ENCODE measurements at places on chromosomes 5 and 9.

DNA sequence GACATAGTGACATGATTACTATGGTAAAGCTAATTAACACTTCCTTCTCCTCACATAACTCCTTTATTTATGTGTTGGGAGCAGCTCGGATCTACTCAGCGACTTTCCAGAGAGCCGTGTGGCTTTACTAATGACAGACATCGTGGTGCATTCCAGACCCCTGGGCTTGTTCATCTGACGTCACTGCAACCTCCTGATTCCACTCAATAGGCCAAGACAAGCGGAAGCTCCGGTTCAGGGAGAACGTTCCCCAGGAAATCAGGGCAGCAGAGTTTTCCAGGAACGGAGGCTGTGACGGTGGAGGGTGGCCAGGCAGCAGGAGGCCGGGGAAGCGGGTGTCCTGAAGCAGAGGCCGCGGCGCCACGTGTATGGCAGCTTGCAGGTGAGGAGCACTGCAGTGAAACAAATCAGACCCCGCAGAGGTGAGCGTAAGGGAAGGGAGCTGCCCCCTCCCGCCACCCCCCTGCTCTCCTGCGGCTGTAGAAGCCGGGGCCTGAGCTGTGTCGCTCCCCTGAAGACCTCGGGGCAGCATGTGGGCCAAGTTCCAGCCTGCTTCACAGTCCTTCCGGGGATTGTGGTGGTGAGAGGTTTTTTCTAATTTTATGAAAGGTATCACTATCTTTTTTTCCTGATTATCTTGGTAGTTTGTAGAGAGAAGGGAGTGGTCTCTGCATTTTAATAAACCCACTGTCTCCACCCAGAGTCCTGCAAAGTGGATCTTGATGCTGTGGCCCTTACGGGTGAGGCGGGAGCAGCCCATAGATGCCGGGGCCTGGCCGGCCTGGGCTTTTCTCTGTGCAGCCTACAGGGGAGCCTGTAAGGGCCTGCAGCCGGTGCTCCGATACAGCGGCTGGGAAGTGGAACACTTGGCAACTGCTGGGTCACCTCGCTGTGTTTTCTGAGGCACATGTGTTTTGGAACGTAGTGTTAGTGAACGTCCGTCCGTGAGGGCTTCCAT lies 220.4 kb upstream of the IRX4 start:
- H3K27me3 ChIP-seq: peaks cover 7% of the 10 kb centered on the region
- no peak for DNase-seq
- H3K4me3 ChIP-seq: no peak overlapping the region
- H3K36me3 ChIP-seq: peaks cover 6% of the 10 kb centered on the region
- H3K27ac ChIP-seq: no peak overlapping the region

DNA sequence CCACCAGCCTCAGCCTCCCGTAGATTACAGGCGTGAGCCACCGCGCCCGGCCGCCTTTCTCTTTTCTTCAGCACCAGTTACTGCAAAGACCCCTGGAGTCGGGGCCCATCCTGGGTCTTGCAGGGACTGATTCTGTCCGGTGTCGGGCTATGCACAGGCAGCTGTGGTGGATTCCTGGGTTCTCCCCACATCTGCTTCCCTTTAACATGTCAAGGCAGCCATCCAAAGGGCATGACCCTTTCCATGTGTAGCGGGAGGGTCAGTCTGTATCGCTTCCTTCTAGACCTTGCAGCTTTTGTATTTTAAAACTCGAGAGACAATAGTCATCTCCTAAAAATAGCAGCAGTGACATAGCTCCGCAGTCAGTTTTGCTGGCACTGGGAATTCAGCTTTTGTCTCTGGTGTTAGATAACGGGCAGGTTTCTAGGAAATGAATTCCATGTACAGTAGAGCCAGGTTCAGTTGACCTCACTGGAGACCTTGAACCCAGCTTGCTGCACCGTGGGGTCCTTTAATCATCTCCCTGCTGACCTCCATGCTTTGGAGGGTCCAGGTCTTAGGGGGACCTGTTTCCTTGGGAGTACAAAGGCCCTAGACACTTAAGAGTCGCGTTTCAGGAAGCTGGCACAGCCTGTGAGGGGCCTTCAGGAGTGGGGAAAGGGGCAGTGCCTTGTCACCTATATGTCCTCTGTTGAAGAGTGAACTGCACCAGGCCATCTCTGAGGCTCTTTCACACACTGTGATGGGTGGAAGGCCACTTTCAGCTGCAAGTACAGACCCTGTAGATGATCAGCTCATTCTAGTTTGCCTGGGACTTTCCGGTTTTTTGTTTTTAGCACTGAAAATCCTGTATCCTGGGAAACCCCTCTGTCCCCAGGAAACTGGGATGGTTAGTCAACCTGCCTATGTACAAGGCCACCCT lies 13.8 kb downstream of the ANKRD33B start:
- H3K27me3 ChIP-seq: no peaks in the 10 kb centered on the region
- no peaks in the 10 kb centered on the region for H3K36me3 ChIP-seq
- H3K4me3 ChIP-seq: no peak overlapping the region
- peaks cover 12% of the 10 kb centered on the region for H3K4me1 ChIP-seq

DNA sequence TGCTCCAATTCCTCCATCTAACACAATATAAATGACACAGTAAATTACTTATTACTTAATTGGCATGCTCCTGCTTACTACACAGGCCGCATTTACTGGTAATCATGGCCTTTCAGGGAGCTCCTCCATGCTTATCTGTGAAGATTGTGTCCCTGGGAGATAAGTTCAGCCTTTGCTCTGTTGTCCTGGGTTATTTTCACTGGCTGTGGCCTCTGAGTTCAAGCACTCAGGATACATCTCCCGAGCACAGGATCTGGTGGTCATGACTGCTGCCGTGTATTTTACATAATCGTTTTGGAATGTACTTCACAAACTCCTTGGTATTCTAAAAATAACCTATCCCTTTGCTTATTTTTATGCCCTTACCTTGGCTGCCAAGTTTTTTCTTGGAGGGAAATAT lies 215.7 kb downstream of the ICE1 start:
- no peaks in the 10 kb centered on the region for H3K36me3 ChIP-seq
- H3K4me3 ChIP-seq: no peak overlapping the region
- no peaks in the 10 kb centered on the region for H3K27me3 ChIP-seq
- H3K4me1 ChIP-seq: peaks cover 32% of the 10 kb centered on the region
- no peak for DNase-seq

DNA sequence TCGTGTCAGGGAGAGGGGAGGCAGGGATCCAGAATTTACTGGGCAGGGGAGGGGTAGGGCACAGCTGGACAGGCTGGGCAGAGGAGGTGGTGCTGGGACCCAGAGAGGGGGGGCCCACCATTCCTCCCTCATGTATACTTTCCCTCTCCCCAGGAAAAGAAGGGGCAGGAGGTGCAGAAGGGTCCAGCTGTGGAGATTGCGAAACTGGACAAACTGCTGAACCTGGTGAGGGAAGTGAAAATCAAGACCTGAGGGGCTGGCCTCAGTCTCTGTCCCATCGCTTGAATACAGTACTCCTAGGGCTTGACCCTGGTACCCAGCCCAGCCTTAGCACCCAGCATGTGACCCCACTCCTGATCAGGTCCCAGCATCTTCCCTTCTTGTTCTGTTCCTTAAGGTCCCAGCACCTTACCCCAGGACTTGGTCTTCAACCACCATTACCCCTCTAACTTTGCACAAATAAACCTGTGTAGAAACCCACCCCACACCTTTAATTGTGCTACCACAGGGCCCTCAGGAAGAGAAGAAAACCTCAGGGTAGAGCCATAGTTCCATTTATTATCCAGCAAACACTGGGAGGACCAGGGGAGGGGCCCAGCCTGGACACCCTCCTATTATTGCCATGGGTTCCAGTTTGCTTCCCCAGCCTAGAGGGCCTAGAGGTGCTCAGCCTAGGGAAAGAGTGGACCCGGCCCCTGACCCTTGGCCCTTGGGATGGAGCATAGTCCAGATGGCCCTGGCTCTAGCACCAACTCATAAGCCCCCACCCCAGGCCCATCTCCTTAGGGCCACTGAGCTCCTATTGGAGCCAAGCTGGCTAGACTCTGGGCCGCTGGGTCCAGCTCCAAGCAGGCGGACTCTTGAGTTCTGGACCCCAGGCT lies 2.0 kb downstream of the ENHO start:
- no peak overlapping the region for H3K27ac ChIP-seq
- no peak overlapping the region for H3K4me3 ChIP-seq
- no peaks in the 10 kb centered on the region for H3K4me1 ChIP-seq
- peaks cover 67% of the 10 kb centered on the region for H3K27me3 ChIP-seq

- peaks cover 27% of the 10 kb centered on the region for H3K27me3 ChIP-seq
- DNase-seq: no peak
- H3K4me1 ChIP-seq: peaks cover 5% of the 10 kb centered on the region
- H3K4me3 ChIP-seq: no peak overlapping the region
- H3K36me3 ChIP-seq: no peaks in the 10 kb centered on the region
Measured at GRCh38 chr5:32496104-32496503, 51.6 kb upstream of the ZFR start.

DNA sequence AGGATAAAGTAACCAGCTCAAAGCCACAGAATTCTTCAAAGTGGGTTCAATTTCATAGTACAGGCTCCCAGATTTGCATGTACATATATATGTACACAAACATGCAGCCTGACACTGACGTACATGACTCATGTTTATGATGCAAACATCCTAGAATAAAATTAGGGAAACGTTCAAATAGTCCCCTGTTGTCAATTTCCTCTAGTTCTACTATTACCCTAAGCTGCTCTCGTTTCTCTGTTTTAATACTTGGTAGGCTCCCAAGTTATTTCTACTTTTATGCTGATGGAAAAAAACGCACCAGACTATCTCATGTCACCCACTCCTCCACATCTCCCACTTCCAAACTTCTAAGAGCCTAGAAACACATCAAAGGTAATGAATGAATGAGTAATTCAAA lies 229.7 kb downstream of the EPB41L4A start:
- H3K4me3 ChIP-seq: no peak overlapping the region
- no peak for DNase-seq
- peaks cover 2% of the 10 kb centered on the region for H3K36me3 ChIP-seq
- H3K27ac ChIP-seq: no peak overlapping the region
- H3K4me1 ChIP-seq: peaks cover 6% of the 10 kb centered on the region

DNA sequence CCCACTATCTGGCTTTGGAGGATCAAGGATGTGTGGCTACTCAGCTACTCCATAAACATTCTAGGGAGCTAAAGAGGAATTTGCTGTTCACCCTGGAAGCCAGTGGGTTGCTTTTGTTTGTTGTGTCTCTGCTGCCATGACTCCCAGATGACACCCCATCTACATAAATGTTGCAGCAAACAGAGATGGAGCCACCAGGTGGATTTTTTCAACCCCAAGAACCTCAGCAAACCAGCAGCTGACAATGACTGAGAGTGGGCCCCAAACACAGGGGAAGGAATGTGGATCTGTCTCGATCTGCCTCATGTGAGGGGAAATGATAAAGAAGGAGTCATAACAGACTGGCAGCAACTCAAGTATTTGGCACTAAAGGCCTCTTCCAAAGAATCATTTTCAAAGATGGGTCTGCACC lies 132.7 kb upstream of the TNC start:
- peak overlapping the region; percentile 51 for H3K27ac ChIP-seq
- H3K27me3 ChIP-seq: no peaks in the 10 kb centered on the region
- no peak for DNase-seq
- peaks cover 24% of the 10 kb centered on the region for H3K4me1 ChIP-seq
- no peaks in the 10 kb centered on the region for H3K36me3 ChIP-seq

Data from mesothelial cell of epicardium (in vitro differentiated cells).